Activated B cell treated with CpG ODN at 0.5 μM for 24 hours (primary cell): ENCODE measurements at places on chromosomes 1 and 21.

DNA sequence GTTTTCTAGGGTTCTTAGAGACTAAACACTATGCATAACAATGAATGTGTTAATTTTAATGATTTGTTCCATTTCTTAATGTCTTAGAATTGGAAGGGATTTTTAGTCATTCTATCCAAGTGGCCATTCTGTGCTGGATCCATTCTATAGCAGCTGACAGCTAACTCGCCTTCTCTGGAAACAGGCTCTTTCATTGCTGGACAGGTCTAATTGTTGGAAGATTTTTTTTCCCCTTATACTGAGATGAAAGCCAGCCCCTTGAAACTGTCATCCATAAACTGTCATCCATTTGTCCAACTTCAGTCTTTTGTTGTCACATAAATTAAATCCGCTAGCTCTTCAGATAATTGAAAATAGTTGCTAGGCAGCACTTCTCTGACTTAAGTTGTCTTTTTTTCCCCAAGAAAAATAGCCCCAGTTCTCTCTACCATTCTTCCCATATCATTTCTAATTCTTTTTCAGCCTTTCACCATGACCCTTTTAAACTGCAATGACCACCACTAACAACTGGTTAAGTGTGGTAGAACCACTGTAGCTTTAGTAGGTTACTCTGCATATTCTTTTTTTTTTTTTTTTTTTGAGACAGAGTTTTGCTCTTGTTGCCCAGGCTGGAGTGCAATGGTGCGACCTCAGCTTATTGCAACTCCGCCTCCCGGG is 19.7 kb downstream of the AK4 start:
- no peak for DNase-seq

DNA sequence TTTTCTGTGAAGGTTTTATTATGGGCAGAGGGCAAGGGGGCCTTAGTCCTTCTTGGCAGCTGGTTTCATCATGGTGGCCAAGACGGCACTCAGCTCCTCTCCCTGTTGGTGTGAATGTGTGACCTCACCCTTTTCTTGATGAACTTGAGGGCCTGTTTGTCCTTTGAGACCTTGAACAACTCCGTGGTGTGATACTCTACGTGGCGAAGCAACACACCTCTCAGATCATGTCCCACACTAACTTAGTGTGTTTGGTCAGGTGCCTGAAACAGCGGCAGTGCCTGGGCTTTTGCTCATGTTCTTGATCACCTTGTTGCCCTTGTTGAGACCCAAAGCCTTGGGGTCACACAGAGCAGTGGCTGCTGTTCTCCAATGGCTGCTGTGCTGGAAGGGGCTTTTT is 13.4 kb downstream of the L1TD1 start:
- no peak for DNase-seq

DNA sequence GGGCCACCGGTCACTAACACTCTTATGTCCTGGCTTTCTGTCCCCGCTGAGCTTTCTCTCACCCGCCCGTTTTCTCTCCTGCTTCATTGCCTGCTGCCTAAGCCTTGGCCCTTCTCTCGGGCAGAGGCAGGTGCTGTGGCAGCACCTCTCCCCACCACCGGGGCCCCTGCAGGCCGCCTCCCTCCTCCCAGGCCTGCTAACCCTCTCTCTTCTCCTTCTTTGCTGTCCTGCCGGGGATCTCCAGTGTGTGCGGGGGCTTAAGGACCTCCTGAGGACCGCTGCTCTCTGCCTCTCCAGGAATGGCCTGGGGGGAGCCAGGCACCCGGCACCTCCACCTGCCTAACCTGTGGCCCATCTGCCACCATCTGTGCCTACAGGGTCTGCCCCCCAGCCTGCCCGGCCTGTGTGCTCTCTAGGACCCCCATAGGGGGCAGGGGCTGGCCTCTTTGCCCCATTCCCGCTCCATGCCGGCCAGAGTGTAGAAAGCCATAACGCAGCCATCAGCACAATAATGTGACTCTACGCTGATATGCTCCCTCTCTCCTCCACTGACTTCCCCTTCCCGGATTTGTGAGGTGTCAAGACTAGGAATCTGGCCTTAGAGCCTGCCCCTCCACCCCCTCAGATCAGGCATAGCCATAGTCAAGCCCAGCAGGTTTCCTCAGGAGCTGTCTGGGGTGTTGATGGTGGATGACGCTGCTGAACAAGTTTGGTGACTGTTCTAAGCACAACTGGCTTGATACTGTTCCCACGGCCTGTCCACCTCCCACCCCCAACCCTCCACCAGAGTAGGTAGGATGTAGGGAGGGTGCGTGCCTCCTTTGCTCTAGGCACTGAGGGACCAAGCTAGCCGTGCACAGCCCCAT is 6.1 kb upstream of the SFN start:
- no peak for DNase-seq

DNA sequence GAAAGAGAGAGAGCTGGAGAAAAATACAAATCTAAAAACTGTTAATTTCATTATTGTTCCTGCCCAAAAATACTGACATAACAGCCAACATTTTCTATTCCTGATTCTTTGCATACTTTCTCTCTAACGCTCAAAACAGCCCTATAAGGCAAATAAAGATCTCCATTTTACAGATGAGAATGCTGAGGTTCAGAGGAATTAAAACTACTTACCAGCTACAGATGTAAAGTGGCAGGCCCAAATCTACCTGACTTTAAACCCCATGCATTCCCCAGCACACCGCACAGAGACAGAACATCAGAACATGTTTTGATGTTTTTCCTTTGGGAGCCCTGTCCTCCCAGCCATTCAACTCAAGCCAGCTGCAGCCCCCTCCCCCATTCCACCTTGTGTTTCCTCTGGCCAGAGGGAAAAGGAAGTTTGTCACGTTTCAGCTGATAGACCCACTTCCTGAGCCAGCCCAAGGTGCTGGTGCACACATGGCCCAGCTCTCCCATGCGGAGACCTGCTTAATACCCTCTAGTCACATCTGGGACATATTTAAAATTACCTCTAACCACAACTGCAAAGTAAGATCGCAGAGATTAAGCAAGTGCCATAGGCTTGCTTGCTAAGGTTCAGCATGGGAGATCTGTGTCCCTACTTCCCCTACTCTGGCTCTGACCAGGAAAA is 133.1 kb upstream of the NFIA start:
- no peak for DNase-seq

DNA sequence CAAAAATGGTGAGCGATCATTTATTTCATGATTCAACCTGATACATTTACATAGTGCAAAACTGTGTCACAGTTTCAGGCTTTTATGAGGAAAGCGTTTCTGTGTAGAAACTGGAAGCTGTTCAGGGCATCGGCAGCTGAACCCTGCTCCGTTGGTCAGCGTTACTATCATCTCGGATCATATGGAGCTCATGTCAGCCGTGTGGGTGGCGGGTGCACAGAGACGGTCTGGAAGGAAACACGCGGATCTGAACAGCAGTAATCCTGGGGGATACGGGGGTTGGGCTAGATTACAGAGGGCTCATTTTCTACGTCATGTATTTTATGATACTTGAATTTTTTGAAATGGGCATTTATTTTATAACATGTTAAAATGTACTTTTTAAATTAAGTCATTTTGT is 15.1 kb downstream of the C1orf174 start:
- DNase-seq = no peak

GRCh38 chr1:10900251-10900651 is 103.8 kb upstream of the CASZ1 start:
- no peak for DNase-seq
